Stromal cell of bone marrow (primary cell): ENCODE measurements at places on chromosomes 6 and 20.

DNA sequence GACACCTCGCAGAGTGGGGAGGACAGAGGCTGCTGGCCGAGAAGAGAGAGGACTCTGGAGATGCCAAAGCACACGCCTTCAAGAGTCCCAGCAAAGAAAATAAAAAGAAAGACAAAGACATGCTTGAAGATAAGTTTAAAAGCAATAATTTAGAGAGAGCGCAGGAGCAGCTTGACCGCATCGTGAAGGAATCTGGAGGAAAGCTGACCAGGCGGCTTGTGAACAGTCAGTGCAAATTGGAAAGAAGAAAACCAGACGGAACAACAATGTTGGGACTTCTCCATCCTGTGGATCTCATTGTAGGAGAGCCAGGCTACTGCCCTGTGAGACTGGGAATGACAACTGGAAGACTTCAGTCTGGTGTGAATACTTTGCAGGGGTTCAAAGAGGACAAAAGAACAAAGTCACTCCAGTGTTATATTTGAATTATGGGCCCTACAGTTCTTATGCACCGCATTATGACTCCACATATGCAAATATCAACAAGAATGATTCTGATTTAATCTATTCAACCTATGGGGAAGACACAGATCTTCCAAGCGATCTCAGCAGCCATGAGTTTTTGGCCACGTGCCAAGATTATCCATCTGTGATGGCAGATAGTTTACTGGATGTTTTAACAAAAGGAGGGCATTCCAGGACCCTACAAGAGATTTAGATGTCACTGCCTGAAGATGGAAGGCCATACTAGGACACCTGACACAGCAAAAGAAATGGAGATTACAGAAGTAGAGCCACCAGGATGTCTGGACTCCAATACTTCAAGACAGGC is 52.2 kb downstream of the REV3L start:
- DNase-seq = no peak

- DNase-seq = no peak
Observed at GRCh38 chr20:21265261-21266190, 37.6 kb upstream of the XRN2 start.

DNA sequence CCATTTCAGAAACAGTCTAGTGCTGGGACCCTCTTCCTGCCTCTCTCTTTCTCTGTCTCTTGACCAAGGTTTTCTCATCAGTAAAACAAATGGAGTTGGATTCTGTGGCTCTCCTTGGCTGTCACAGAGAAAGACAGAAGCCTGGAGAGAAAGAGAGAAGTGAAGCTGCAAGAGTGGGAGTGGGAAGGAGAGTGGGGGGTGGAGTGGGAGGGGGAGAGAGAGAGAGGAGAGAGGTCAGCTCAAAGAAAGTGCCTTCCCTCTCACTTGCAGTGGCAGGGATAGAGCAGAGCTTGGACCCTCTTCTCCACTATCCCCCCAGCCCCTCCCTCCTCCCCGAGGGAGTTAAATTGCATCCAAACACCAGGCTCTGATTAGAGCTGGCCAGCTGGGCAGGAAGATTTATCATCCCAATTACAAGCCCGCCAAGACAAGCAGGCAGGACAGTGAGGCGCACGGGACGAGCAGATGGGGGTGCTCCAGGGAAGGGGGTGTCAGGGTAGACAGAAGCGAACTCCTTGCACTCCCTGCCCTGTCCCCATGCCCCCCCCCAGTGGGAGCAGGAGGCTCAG is 74.3 kb downstream of the CD40 start:
- no peak for DNase-seq

- peak; percentile 85 for DNase-seq
Observed at GRCh38 chr20:62704341-62704948, 4.2 kb upstream of the NTSR1 start.

- DNase-seq = no peak
Observed at GRCh38 chr6:3561725-3562124, 104.9 kb upstream of the SLC22A23 start.

GRCh38 chr6:168155821-168156741 is 77.1 kb upstream of the FRMD1 start:
- no peak for DNase-seq

- DNase-seq = no peak
Observed at GRCh38 chr6:72654071-72654621, 32.3 kb downstream of the KCNQ5 start.

DNA sequence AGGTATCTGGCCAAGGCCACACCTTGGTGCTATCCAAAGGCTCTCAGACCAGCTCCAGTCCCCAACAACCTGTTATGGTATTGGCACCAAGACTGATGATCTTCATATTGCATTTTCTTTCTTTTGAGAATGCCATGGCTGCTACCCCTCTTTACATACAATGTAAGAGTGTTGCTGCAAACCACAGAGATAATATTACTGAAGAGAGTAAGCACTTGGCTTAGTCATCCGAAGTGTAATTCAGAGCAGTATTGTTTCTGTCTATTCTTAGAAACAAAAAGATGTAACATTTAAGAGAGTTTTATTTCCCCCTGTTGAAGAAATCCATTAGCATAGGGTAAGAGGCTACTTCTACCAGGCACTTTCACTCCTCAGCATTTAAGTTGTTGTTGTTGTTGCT is 212.5 kb downstream of the C6orf118 start:
- no peak for DNase-seq

GRCh38 chr6:52641388-52641787 is 29.5 kb upstream of the TMEM14A start:
- no peak for DNase-seq

GRCh38 chr6:149045404-149045803 is 272.1 kb upstream of the TAB2 start:
- no peak for DNase-seq

GRCh38 chr6:162940426-162940825 is 212.7 kb downstream of the PACRG start:
- DNase-seq = no peak

GRCh38 chr6:159107451-159108260 is 61.5 kb upstream of the FNDC1 start:
- no peak for DNase-seq

DNA sequence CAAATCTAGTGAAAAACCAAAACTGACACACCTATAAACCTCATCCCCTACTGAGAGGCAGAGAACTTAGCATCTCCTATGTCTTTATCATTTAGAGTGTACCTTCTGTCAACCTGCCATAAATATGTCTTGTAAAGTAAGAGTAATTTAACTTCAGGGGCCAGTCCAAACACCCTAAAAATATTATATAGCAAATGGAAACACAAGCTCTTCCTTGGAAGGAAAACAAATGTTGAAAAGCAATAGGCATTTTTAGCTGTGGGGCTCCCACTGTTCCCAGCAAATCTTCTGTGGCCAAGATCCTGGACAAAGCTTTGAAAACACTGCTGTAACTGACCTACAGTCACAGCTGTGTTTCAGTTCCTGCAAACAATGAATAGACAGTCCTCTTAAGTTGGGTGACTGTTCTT is 140.0 kb upstream of the RNF217 start:
- no peak for DNase-seq

DNA sequence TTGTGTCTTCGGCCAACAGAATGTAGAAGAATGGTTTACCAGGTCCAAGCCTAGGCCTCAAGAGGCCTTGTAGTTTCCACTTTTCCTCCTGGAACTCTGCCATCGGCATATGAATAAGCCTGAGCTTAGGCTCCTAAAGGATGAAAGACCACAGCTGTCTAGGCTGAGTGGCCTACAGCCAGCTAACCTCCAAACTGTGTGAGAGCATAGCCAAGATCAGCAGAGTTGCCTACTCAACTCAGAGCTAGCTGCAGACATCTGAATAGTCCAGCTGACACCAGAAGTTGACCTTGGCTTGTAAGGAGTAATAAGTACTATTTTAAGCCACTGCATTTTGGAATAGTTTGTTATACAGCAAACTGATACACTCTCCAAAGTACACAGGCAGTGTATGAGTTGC is 52.6 kb upstream of the SMIM29 start:
- peak; percentile 97 for DNase-seq

- no peak for DNase-seq
Observed at GRCh38 chr20:58224097-58224496, 4.4 kb downstream of the ANKRD60 start.

DNA sequence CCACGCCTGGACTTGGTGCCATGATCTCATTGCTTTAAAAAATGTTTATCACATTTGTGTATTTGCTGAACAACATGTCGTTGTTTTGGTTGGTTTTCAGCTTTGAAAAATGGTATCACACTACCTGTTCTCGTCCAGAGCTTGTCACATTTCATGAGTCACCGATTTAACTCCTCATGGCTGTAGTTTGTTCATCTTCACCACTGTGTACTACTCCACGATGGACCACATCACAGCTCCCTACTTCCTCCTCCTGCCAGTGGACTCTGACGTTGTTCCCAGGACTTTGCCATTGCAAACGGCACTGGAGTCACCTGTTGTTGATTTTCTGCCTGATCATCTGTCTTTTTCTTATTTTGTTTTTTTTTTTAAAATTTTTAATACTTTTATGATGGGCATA is 157.7 kb downstream of the ERMARD start:
- DNase-seq = no peak

DNA sequence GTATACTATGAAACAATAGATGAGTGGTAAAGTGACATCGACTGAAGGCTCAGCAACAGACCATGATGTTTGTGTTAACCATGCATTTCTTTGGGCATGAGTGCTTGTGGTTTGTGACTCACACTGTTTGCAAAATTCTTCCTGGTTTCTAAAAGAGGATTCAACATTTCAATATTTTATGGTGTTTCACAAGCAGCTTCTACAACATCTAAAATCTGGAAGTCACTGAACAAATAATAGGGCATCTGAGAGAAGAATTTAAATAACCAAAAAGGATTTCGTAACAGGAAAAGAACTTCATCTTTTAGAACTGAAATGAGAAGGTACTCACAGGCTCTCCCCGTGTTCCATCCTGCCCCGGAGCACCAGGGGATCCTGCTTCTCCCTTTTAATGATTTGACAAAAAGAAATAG is 146.2 kb downstream of the COL21A1 start:
- peak; percentile 97 for DNase-seq

- no peak for DNase-seq
Observed at GRCh38 chr6:22732176-22732970, 163.0 kb downstream of the HDGFL1 start.

DNA sequence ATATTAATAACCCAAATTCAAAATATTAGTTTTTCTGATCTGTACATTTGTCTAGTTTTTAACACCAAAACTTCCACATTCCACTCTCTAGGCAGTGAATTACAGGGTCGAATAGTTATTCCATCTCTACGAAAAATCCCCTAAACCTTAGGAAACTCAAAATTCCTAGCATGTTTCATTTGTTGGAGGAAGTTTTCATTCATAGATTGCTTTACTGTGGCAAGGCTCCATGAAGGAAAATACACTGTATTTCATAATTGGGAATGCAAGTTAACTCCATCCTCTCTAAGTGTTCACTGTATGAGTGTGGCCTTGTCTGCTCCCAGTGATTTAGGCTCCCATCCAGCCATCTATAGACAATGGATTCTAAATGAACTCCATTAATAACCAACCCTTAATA is 296.1 kb downstream of the TENT5A start:
- no peak for DNase-seq

DNA sequence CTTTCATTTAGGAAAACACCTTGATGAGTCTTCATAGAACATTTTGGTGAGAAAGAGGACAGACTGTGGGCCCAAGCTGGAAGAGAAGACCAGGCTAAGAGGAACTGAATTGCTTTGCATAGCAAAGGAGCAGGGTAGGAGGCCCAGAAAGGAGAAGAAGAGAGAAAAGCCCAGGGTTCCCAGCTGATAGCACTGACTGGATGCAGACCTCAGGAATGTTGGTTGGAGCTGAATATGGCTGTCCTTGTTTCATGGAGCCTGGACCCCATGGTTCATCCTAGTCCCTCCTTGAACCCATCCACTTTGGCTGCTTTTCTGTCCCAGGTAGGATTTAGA is 18.0 kb upstream of the ZFAND3 start:
- no peak for DNase-seq

DNA sequence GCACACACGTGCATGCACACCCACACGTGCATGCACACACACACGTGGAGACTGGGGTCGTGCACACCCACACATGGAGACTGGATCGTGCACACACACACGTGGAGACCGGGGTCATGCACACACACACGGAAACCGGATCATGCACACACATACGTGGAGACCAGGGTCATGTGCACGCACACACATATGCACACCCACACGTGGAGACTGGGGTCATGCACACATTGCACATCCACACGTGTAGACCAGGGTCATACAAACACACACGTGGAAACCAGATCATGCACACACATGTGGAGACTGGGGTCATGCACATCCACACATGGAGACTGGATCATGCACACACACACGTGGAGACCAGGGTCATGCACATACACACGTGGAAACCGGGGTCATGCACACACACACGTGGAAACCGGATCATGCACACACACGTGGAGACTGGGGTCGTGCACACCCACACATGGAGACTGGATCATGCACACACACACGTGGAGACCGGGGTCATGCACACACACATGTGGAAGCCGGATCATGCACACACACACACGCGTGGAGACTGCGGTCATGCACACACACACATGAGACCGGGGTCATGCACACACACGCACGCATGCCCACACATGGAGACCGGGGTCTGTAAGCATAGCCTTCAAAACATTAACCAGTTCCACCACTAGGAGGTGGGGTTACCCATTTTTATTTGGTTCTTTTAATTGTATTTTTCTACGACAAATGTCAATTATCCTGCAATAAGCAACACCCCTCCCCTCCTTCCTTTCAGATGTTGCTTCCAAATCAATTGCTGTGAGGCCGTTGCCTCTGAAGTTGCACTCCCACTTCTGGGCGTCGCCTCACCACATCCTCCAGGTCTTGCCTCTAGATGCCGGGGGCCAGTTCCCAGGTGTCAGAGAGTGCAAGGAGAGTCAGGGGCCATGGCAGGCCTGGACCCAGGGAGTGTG is 95.8 kb downstream of the TMEM242 start:
- no peak for DNase-seq

DNA sequence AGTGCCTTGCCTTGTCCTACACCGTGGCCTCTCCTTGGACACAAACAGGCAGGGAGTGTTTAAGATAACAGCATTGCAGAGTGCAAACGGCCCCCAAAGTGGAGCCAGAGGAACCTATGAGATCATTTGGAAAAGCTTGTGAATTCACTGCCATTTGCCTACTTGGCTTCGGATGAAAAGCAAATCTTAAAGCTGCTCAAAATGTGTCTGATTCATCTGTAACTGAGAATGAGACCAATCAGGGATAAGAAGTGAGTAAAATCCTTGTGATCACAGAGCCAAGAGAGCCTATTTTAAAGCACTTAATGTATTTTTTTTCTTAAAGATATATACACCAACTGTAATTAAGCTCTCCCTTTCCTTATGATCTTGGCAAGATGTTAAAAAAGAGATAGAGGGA is 65.7 kb upstream of the BACH2 start:
- peak; percentile 68 for DNase-seq

DNA sequence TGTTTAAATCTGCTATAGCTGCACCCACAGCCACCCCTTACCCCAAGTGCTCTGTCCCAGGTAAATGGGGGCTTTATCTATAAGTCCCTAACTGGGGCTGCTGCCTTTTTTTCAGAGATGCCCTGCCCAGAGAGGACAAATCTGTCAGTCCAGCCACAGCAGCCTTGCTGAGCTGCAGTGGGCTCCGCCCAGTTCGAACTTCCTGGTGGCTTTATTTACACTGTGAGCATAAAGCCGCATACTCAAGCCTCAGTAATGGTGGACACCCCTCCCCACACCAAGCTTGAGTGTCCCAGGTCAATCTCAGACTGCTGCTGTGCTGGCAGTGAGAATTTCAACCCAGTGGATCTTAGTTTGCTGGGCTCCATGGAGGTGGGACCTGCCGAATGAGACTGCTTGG is 505.2 kb downstream of the CBLN4 start:
- DNase-seq = no peak
